Substantia nigra (tissue), 51 donors: ENCODE measurements at places on chromosomes 12 and 14.

GRCh38 chr12:2643576-2644135 lies 151.1 kb upstream of the FKBP4 start:
- no peak for DNase-seq

- DNase-seq = no peak
Observed at GRCh38 chr14:55127460-55127951, 1.5 kb upstream of the LGALS3 start.

GRCh38 chr14:89251061-89251460 lies 166.0 kb downstream of the FOXN3 start:
- DNase-seq = no peak

- DNase-seq = no peak
Observed at GRCh38 chr12:63400718-63401117, 249.7 kb upstream of the AVPR1A start.

- DNase-seq = no peak
Observed at GRCh38 chr12:50387972-50388478, 8.4 kb downstream of the FAM186A start.

DNA sequence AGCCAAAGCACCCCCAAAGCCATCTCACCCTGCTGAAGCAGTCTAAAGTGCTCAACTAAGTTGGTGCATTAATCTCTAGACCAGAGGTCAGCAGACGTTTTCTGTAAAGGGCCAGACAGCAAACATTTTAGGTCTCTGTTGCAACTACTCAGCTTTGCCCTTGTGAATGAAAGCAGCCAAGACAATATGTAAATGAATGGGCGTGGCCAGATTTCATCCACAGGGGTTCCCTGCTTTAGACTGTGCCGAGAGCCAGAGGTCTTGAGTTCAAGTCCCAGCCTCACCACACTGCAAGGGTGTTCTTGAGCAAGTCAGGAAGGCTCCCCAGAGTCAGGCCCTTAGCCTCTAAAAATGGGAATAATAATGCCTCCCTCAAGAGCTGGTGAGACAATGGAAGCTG lies 166.2 kb downstream of the CHST11 start:
- DNase-seq = no peak

- DNase-seq = no peak
Observed at GRCh38 chr14:88519907-88520306, 34.9 kb downstream of the PTPN21 start.

DNA sequence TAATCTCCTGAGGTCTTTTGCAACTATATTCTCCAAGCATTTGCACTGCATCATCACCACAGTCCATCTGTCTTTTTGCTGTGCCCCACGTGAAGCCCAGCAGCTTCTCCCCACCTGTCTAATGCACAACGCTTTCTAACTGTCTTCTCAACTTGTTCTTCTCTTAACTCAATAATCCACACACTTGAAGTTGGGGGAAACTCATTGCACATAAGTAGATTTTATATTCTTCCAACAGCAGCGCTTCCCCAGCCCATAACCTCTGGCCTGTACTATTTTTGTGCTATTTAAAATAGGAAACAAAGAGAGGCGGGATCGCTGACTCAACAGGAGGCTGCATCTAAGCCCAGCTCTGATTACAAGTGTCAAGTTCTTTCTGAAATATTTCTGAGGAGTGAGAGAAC lies 226.7 kb downstream of the GXYLT1 start:
- DNase-seq = no peak

DNA sequence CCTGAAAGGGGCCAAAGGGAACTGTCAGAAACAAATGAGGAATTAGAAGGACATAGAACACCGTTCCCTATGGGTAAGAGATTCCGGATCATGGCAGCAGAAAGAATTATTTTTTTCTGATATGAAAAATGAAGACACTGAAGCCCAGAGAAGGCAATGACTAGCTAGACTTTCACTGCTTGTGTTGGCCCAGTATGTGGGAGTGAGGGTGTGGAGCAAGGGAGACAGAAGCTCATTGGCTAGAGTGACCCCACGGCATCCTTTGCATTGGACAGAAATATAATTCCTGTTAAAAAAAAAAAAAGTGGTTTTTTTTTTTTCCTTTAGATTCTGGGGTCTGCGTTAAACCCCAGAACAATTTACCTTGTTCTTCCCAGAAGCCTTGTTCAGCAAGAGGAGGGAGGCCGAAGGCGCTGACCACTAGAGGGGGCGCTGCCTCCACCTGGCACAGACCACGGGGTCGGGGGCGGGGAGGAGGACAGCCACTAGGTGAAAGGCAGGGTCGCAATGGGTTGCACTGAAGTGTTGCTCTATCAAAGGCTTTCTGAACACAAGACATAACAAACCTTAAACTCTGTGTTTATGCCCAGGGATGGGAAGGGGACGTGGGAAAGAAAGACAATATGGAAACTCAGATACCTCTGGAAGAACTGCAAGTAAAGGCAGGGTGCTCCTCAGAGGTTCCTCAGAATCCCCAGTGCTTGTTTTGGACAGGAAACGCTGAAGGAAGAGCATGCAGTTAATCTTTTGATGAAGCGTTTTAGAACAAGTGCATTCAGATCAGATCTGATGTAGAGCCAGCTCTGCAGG lies 156.8 kb downstream of the KCNA5 start:
- DNase-seq = no peak

DNA sequence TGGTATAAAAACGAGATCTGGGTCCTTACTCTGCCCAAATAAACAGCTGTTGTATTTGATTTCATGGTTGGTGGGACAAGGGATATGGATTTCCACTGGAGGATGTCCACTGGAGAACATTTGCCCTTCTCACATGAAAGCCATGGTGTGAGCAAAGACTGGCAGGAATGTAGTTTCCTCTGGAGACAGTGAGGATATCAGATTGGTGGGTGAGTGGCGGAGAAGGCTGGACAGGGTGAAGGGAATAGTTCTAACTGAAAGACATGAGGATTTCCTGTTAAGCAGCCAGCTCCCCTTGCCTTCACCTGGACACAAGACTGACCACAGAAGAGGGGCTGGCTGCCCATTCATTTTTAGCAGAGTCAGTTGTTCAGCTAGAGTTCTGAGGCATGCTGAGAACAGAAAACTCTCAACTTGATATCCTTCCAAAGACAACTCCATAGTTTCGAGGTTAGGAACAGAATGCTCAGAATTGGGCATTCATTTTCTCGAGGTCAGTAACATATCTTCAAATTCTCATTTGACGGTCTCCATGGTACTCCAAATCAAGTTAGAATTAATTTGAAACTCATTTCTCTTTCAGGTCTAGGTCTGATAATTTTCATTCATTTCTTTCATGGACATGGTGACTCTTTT lies 365.7 kb downstream of the LRIG3 start:
- DNase-seq = no peak

- DNase-seq = no peak
Observed at GRCh38 chr14:61322011-61322798, 826 bp downstream of the PRKCH start.

DNA sequence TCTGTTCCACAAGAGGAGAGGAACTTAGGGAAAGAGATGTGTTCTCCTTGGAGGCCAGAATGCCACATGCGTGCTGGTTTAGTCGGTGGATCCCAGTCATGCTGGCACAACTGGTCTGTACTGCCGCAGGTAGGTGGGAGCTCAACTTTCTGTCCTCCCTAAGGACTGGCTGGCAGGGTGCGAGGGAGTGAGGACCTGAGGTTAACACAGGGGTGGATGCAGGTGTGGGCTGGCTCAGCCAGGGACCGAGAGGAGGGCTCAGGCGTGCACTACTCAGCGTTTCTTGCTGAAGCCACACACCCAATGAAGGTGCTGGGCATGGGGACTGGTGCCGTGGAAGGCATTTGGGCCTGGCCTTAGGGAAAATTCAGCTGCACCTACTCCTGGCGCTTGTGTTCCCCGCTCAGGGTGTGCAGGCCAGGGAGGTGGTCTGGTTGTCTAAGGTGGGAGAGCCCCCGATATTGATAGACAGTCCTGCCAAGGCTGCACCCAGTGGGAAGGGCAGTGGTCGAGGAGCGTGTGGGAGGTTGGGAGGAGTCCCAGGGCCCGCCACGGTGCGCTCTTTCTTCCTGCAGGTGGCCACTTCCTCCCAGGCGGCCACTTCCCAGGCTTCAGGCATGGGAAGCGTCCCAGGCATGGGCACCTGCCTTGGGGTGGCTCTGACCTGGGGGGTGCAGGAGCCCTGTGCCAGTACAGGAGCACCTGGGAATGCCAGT lies 138.4 kb downstream of the ADGRD1 start:
- no peak for DNase-seq

DNA sequence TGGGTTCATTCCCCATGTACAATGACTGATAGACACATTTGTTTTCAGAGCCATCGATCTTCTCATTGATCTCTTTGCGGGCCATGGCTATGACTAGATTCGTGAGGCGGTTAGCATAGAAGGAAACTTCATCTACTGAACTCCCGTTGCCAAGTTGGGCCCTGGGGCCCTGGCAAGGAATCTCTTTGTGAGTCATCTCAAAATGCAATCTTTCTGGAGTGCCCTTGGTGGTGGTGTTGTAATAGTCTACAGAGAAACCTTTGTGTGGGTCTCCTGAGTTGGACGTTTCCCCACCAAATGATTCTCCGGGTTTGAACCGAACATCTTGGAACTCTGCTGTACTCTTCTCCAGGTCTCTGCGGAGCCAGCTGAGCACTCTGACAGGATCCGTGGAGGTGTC lies 20.4 kb downstream of the AKAP3 start:
- no peak for DNase-seq

DNA sequence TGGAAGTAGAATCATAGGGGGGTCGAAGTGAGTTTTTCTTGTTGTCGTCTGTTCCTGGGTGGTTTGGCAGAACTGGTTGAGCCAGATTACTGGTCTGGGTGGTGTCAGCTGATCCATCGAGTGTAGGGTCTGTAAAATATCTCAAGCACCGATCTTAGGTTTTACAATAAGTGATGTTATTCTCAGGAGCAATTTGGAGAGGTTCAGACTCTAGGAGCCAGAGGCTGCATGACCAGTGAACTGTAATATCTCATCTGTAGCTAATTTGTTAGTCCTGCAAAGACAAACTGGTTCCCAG lies 9.7 kb upstream of the SERPINA1 start:
- DNase-seq = no peak

DNA sequence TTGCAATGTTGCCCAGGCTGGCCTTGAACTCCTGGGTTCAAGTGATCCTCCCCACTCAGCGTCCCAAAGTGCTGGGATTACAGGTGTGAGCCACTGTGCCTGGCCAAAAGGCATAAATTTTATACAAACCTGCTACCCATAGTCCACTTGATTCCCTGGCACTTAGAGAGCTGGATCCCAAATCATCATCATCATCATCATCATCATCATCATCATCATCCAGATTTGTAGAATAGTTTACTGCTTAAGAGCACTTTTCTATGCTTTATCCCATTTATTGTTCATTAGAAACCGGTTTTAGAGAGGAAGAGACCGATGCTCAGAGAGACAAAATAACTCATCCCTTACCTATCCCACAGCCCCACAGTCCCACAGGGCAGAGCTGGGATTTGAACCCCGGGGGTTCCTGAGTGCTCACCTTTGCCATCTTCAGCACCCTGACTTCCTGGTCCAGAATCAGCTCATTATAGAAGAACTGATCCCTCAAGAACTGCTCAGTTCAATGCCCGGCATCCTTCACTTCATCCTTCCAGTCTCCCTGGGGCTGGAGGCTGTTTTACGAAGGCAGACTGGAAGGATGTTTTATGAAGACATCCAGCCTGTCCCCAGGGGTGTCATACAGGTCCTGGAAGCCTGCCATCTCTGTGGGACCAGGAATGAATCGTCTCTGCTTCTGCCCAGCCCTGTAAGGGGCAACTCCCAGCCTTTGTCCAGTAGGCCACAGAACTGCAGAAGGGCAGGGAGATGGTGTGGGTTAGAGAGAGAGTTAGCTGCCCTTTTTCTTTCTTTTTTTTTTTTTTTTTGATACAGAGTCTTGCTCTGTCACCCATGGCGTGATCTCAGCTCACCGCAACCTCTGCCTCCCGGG lies 20.2 kb upstream of the OASL start:
- DNase-seq = no peak

GRCh38 chr14:100384819-100385813 lies 62.0 kb downstream of the SLC25A47 start:
- DNase-seq = no peak

- no peak for DNase-seq
Observed at GRCh38 chr12:3704512-3705353, 48.2 kb downstream of the CRACR2A start.

DNA sequence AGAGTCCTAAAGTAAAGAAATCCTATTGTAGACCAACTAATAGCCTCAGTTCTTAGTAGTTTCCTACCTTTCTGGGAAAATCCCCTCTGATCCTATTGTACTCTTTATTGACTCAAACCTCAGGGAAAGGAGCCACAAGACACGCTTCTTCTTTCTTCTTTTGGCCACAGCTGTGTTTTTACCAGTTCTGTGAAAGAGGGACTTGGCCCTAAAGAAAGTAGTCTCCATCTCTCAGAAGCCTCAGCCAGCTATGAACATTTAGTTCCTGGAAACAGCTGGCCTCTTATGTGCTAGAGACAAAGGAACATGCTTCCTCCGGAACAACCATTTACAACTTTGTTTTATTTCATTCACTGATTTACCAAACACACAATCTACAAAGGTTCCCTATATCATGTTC lies 66.1 kb upstream of the ARID2 start:
- DNase-seq = no peak

- DNase-seq = no peak
Observed at GRCh38 chr12:90069711-90070110, 361.1 kb upstream of the ATP2B1 start.

- DNase-seq = no peak
Observed at GRCh38 chr12:6384499-6385436, 806 bp downstream of the LTBR start.

GRCh38 chr14:95341564-95341963 lies 21.9 kb upstream of the CLMN start:
- DNase-seq = no peak

- DNase-seq = no peak
Observed at GRCh38 chr14:27688841-27689444, 1077.6 kb upstream of the FOXG1 start.

- peak; percentile 50 for DNase-seq
Observed at GRCh38 chr12:14567351-14568162, at the start of gene PLBD1. TSS of gene PLBD1 (minus strand) at chr12:14567883. CDS start at chr12:14567696, 187 bp downstream.

DNA sequence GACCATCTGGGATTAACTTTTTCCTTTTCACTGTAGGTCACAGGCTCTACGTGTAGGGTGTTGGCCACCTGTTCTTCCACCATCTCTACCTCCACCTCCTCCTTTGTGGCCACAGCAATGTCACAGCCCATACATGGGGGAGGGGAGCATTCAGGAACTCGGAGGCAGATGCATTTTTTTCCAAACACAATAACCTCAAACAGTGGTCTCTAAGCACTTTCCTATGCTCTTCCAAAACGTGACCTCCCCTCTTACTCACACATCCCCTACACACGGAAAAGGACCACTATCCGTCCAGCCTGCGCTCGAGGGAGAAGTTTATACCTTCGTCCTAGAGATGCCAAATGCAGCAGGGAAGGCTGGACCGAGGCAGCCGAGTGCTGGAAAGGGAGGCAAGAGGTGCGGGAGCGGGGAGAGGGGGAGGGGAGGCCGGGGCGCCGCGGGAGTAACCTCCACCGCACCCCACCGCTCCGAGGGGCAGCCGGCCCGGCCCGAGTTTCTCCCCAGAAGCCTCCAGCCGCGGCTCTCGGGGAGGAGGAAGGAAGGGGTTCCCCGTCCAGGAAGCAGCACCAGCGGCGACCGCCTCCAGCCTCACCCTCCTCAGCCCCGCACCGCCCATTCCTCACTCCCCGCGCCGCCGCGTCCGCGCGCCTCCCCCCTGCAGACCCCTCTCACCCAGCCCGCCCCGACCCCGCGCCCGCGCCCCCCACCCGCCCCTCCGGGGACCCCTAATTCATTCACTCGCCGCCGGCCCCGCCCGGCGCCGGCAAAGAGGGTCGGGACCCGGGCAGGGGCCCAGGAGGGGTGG lies 594 bp downstream of the KRAS start:
- peak; percentile 40 for DNase-seq

- no peak for DNase-seq
Observed at GRCh38 chr12:124401704-124402221, 106.9 kb downstream of the RFLNA start.
